Dermis blood vessel endothelial cell (primary cell): ENCODE measurements at places on chromosomes 4 and X. TPM values are rescaled to one million over a fixed set of nuclear protein-coding genes. Genes with fewer than 3 reads are reported as not detected.

DNA sequence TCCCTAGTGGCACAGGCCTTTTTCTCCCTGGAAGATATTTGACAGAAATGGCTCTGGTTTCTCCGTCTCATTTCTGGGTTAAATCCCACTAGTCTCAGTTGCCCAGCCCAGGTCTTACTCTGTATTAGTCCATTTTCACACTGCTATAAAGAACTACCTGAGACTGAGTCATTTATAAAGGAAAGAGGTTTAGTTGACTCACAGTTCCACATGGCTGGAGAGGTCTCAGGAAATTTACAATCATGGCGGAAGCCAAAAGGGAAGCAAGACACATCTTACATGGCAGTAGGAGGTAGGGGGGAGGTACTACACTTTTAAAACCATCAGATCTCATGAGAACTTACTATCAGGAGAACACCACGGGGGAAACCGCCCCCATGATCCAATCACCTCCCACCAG lies 81.9 kb downstream of the FHDC1 start:
- no peak for DNase-seq

GRCh38 chr4:145982791-145983190 lies 44.2 kb upstream of the ZNF827 start:
- DNase-seq = no peak

GRCh38 chrX:153334654-153335295 lies 822 bp downstream of the ZNF275 start:
- DNase-seq = no peak

DNA sequence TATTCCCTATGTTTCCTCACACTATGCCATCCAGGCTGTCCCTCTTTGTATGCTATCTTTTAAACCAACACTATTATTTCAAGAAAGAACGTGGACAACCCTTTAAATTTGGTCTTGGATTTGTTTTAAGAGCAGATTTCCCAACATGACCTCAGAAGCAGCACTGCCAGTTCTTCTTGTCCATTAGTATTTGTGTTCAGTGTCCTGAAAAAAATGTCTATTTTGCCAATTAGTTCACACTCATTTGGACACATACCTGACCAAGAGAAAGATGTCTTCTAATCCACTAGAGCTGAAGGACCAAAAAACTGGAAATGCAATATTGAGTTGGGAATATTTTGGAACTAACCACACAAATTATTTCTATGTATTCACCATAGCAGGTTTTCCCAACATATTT lies 223.2 kb upstream of the CNKSR2 start:
- DNase-seq = no peak

- DNase-seq = no peak
Measured at GRCh38 chr4:4792466-4792865, 67.0 kb upstream of the MSX1 start.

DNA sequence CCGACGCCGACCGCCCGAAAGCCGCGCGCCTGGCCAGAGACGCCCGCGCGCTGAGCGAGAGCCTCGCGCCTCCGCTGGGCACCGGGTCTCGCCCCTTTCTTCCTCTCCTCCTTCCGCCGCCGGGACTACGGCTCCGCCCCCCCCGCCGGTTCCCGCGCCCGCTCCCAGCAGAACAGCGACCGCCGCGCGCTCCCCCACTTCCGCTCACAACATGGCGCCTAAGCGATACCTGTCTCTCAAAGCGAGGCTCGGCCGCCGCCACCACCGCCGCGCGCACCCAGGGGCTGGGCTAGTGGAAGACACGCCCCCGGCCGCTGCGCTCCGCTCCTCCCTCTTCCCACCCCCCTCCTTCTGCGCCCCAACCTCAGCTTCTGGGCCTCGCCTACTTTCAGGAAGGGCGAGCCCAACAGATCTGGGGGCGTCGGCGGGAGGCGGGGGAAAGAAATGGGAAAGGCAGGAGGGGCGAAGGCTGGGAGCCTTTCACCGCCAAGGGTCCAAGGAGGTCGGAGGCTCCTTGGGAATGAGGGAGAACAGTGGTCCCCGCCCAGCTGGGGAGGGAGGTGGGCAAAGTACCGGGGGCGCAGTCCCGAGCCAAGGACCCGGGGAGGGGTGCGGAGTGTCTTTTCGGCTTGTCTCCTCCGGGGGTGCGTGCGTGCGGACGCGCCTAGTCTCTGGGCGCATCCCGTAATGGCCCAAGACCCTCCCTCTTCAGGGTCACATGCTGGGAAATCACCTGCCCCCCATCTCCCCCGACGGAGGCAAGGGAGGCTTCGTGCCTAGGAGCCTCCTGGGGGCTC lies at the start of gene RPS6KA3:
Gene RPS6KA3 (minus strand): TSS at position 100 of the 797 bp plus-strand sequence. CDS start 277 bp downstream, outside the sequence.
- peak; percentile 87 for DNase-seq

- peak; percentile 55 for DNase-seq
Measured at GRCh38 chr4:26061248-26061986, 147.4 kb downstream of the SMIM20 start.

- DNase-seq = no peak
Measured at GRCh38 chrX:150361777-150362351, 1.3 kb upstream of the MAMLD1 start.

DNA sequence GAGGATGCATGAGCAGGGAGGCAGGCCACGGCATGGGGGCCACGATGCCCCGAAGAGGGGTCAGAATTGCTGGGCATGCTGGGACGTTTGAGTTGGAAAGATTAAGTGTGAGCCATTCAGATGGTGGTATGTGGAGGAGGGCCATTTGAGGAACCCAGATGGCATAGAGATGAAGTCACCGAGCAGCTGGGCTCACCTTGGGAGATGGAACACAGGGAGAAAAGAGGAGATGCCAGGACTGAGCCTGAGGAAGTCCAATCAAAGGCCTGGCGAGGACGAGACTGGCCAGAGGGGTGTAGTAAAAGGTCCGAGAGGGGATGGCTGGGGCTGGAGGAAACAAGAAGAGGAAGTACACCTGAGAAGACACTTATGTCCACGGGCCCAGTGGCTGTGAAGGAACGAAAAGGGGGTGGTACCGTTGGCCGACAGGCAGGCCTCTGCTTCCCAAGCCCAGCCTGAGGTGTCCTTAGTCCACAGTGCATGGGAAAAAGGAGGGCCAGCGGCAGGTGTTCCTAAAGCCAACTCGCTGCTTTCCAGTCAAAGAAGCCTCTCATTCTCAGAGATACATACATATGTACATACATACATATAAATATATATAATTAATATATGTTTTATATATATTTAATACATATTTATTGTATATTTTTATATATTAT lies 54.6 kb upstream of the CLCN4 start:
- no peak for DNase-seq

- DNase-seq = no peak
Measured at GRCh38 chr4:176343286-176343685, 23.5 kb downstream of the SPCS3 start.

DNA sequence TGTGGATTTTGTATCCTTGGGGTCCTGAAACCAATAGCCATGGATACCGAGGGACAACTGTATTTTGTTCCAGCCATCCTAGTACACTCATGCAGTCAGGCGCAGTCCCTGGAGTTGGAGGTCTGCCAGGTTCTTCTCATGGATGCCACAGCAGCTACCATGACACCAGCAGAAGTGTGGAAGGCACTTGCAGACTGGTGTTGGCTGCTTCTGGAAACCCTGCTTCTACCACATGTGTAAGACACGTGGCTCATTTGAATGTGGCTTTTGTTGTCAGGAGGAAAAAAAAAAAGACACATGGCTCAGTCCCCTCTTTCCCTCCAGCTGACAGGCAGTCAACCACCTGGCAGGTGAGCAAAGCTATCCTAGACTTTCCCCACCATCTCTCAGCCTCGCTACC lies 19.4 kb downstream of the DRD5 start:
- DNase-seq = no peak

Gene TMPRSS11E
- total RNA-seq = not detected in 2 replicates

Gene ANTXR2
- total RNA-seq = 36.2 and 36.7 TPM in 2 replicates

Gene IGSF1
- total RNA-seq = 0.93 TPM in 1 of 2 replicates, not detected in the other

Gene GPR34
- not detected in 2 replicates for total RNA-seq

Gene PCSK1N
- 0.17 and 0.42 TPM in 2 replicates for total RNA-seq

Gene NAA11
- total RNA-seq = not detected in 2 replicates
